ENCODE measurements at places on chromosomes 4 and X.

- DNase-seq: no peak
These were observed 22.9 kb downstream of the APLN start for GRCh38 chrX:129631849-129632248.

DNA sequence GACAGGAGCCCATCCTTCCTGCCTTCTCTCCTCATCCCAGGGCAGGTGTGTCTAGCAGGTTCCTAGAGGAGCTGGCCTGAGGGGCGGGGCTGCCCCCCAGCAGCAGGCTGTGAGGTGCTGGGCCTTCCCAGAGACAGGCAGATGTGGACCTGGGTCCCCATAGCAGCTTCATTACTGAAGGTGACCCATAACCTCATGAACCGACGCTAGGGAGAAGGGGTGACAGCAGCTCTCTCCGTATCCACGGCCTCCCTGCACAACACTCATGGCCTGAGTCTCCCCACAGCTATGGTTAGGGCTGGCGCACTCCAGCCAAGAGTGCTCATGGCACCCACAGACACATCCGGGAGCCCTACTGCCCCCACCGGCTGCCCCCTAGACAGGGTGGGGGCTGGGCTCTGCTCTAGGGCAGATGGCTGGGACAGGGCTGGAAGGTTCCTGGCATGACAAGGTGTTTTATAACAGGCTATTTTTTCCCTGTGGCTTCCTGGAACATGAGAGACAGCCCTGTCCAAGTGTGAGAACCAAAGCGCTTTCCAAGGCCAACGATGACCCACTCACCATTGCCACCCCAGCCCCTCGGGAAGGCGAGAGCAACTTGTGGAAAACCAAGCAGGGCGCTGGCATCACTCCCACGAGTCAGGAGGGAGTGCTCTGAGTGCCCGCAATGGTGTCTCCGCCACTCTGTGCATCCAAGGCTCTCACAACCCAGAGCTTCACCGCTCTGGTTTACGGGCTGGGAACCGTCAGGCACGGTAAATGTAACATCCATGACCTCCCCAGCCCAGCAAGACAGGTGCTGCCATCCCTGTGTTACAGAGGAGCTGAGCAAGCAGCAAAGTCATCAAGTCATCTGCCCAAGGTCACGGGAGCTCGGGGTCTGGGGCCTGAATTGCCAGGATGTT, 59.8 kb downstream of the ACOX3 start:
- peak; percentile 64 for DNase-seq

- no peak for DNase-seq
These were observed 1035.6 kb downstream of the C4orf33 start for GRCh38 chr4:130131536-130131935.

GRCh38 chr4:184734758-184735157, 862 bp upstream of the CENPU start:
- no peak for DNase-seq

- DNase-seq: no peak
These were observed 29.3 kb upstream of the CFAP299 start for GRCh38 chr4:80306260-80306659.

DNA sequence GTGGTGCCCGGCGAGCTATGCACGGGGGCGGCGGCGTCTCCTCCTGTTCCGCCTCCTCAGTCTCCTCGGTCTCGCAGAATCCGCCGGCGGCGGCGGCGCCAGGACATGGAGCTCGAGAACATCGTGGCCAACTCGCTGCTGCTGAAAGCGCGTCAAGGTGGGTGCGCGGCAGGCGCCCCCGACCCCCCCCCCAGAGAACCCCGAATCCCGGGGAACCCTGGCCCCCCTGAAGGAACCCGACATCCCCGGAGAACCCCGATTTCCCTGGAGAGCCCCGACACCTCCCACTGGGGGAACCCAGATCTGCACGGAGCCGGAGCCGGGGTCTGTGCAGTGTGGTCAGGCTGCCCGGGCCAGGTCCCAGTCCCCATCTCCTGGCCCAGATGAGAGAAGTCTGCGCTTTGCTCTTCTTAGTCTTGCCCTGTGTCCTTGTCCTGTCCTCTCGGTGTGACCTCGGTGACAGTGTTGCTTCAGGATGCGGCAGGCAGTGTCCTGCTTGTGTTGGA, 648 bp downstream of the GRK4 start:
- no peak for DNase-seq

- no peak for DNase-seq
These were observed 679.1 kb upstream of the CPEB2 start for GRCh38 chr4:14323191-14323590.

DNA sequence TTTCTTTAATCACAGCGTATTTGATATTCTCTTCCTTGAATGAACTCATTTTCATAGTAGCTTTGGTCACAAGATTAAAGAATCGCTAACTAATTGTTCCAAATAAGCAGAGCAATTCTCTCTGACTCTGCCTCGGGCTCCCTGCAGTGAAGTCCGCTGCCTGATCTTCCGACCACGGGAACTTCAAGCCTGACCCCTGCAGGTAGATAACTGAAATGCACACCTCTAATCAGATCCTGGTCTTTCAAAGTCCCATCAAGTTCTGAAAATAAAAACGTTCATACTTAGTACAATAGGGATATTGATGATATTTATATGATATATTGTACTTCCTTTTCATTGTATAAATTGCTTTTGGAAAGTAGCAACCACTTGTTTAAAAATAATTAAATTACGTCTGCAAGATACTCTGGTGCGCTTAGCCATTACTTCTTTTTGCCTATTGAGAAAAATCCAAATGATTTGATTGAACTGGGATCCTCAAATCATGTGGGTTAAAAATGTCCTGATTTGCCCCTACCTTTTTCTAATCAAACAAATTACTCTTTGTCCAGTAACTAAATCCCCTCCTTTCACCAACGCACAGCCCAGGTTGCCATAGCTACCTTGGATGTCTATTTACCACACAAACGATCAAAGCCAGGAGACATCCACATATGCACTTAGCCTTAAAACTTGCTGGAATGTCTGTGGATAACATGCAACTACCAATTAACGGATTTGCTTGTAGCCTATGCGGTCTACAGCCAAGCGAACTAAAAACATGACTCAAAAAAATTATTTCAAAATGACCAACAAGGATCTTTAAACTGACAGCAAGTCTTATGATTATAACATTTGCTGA, 4.2 kb downstream of the MID1 start:
- DNase-seq: no peak

GRCh38 chr4:117311215-117311614, 225.8 kb upstream of the TRAM1L1 start:
- DNase-seq: no peak

- DNase-seq: no peak
These were observed 500 bp downstream of the GAR1 start for GRCh38 chr4:109816082-109816442.

GRCh38 chr4:95367824-95368223, 180.9 kb downstream of the UNC5C start:
- DNase-seq: no peak

DNA sequence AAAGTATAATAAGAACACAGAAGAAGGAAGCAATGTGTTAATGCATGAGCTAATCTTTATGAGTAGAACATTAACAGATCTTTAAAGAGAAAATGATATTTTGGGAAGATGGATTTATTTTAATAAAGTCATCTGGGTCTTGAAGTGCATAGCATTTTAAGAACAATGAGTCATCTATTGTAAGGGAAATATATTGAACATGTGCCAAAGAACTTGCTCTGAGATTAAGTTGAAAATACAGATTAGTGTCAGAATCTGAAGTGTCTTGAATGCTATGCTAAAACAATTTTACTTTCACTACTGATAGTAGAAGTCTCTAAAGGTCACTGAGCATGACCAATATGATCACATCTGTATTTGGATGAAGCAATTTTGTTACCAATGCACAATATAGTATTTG, 776.7 kb upstream of the GRID2 start:
- no peak for DNase-seq

DNA sequence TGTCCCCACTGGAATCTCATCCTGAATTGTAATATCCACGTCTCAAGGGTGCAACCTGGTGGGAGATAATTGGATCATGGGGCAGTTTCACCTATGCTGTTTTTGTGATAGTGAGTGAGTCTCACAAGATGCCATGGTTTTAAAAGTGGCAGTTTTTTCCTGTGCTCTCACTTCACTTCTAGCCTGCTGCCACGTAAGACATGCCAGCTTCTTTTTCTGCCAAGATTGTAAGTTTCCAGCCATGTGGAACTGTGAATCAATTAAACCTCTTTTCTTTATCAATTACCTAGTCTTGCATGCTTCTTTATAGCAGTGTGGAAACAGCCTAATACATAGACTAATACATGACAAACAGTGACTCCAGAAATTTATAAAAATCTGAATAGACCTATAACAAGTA, 1131.8 kb downstream of the PCDH7 start:
- no peak for DNase-seq

DNA sequence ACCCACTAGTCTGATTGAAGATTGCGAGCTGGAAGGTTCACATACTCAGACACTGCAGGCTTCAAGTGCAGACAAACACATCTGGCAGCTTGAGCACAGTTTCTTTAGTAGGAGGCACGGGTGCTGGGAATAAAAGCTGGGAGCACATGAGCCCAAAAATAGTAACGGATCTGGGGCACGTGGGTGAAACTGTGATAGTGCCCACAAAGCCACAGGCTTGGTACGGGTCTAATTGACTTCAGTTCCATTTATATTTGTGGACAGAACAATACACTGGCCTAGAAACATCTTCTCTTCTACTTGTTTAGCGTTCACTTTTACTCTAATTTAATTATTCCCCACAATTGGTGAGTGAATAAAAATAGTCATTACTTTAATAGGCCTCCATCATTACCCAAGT, 2370.7 kb downstream of the PCDH7 start:
- no peak for DNase-seq

- DNase-seq: no peak
These were observed 132.8 kb downstream of the SLIT2 start for GRCh38 chr4:20384456-20384855.

DNA sequence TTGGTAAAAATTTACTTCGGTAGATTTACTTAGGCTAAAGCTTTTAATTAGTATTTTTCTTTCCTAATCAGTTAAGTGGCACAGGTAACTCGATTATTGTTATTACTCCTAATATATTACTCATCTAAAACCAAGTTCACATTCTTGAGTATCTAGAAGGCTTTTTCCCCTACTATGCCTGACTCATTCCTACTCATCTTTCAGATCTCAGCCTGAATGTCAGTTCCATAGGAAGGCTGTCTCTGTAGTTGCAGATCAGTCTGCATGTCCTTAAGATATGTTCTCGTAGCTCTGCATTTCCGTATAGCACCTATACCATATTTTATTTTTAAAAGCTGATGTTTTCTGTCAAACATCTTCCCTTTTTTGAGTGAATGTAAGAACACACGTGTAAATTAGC, 5.9 kb upstream of the FAM184B start:
- no peak for DNase-seq

DNA sequence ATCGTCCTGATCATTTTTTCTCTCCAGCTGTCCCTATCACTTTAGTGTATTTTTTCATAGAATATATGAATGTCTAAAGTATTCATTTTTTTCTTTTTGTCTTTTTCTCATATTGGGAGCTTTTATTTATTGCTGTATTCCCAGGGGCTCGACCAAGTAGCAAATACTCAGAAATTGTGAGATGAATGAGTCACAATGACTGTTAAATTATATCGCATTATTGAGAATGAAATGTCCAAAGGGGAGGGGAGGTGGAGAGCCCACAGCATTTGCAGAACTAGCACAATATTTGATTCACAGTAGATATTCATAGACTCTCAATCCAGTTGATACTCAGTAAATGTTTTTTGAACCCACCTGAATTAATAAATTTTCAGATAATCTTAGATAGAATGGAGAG, 543.6 kb upstream of the FAM241A start:
- DNase-seq: no peak

DNA sequence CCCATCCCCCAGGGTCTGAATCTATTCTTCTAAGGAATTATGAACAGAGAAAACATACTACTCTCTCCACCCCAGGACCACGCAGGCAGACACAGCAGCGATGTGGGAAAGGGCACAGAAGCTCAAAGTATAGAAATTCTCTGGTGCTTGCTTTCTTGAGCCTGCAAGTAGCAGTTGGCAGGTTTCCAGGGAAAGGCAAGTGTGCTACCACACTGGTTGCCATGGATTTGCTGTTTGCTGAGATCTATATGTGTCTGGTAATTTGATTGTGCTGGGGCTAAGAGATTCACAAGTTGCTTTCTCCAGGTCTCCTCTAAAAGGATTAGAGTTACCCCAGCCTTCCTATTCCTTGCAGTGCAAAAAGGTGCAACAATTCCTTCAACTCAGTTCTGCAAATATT, 83.1 kb downstream of the GUCY2F start:
- DNase-seq: no peak

DNA sequence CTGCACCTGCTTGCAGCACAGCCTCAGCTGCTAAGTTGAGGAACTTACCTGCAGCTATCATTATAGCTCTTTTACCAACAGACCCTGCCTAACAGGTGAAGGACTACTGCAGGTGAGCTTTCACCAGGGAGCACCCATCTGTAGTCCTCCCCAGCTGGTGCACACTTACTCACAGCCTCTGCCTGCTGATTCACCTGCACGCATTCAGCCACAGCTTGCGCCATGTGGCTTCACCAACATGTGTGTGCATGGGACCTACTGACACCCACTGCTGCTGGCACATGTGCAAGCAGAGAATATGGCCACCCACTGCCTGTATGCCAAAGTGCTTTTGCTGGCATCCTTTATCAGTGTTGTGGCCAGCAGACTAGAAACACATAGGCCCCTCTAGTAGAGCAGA, 146.7 kb upstream of the KLHL4 start:
- DNase-seq: no peak

GRCh38 chr4:25085671-25086070, 54.9 kb upstream of the LGI2 start:
- DNase-seq: peak; percentile 22

- DNase-seq: no peak
These were observed 286.3 kb downstream of the ANKRD50 start for GRCh38 chr4:124426279-124426678.

DNA sequence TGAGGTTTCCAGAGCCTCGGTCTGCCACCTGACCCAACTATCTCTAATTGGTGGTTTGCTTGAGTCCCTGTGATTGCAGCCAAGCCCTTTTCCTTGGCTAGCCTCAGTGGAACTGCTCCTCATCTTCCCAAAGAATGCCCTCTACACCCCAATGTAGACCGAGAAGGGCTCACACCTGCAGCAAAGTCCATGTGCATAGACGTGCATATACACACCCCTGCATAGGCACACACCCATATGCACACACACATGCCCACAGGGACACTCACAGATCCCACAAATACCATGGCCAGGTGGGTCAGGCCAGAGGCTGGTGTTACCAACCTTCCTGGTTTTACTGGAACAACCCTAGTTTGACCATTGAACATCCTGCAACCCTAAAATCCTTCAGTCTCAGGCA, 332 bp downstream of the AWAT2 start:
- DNase-seq: no peak

GRCh38 chr4:99154658-99155342, 10.7 kb upstream of the ADH4 start:
- no peak for DNase-seq

- no peak for DNase-seq
These were observed 126.4 kb upstream of the GATB start for GRCh38 chr4:151887031-151887815.

DNA sequence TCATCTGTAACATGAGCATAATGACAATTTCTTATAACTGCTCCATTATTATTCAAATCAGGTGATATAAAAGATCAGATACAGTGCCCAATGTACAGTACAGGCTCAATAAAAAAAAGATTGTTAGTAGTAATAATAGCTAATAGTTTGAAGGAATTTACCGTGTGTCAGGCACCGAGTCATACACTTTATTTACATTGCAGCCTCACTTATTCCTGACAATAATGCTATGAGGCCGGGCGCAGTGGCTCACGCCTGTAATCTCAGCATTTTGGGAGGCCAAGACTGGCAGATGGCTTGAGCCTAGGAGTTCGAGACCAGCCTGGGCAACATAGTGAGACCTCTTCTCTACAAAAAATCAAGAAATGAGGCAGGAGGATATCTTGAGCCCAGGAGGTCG, 10.1 kb upstream of the MAP7D3 start:
- DNase-seq: no peak

All from left ventricle myocardium inferior (tissue), 1 donor.